Activated CD4-positive, alpha-beta T cell treated with anti-CD3 and anti-CD28 coated beads, Interleukin-2, amount 10 ng/mL, durations not matched to agents 7 days and 5 days (primary cell): ENCODE measurements at places on chromosomes 1 and 21.

GRCh38 chr1:36322786-36323635 is 434 bp downstream of the EVA1B start:
- H3K27me3 ChIP-seq, result peaks cover 16% of the 10 kb centered on the region
- H3K27ac ChIP-seq, result peak overlapping the region; percentile 64
- peaks cover 42% of the 10 kb centered on the region for H3K4me1 ChIP-seq
- H3K36me3 ChIP-seq, result no peaks in the 10 kb centered on the region
- peak overlapping the region; percentile 71 for H3K4me3 ChIP-seq

DNA sequence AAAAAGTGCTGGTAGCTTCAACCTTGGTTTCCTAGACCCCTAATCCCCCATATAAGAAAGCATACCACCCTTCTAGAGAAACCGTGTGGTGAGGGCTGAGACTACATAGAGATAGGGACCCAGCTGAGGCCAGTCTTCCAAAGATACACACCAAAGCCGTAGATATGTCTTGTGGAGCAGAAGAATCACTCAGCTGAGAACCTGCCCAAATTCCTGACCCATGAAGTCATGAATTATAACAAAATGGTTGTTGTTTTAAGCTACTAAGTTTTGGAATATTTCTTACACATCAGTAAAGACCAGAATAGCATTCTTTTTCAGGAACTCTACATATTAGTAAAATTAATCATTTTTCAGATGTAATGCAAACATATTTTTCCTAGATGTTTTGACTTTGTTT is 3.3 kb upstream of the SNRPE start:
- H3K4me1 ChIP-seq, result peaks cover 25% of the 10 kb centered on the region
- DNase-seq, result no peak
- no peaks in the 10 kb centered on the region for H3K27me3 ChIP-seq
- no peak overlapping the region for H3K27ac ChIP-seq

DNA sequence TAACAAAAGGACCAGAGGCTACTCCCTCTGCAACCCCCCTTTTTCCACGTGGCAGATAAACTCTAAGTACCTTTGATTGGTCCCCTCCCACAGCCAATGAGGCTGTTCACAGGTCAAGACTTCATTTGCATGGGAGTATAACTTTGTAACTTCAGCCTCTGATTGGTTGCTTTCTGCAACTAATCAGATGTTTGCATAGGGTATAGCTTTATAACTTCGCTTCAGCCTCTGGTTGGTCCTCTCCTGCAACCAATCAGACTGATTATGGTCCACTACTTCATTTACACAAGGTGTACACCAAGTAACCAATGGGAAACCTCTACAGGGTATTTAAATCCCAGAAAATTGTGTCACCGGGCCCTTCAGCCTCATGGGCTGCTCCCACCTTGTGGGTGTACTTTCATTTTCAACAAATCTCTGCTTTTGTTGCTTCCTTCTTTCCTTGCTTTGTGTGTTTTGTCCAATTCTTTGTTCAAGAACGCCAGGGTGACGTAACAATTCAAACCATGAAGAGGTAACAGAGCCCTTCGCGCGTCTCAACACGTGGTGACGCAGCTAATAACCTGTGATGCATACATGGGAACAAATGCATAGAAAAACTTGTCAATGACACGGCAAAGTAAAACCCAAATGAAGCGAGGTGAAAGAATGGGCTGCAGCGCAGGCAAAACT is 47.2 kb downstream of the VPS26C start:
- peaks cover 52% of the 10 kb centered on the region for H3K4me1 ChIP-seq
- H3K27ac ChIP-seq, result peak overlapping the region; percentile 92
- peak overlapping the region; percentile 82 for H3K4me3 ChIP-seq
- DNase-seq, result peak; percentile 33
- no peaks in the 10 kb centered on the region for H3K27me3 ChIP-seq

GRCh38 chr1:90835661-90836344 is 118.7 kb upstream of the BARHL2 start:
- DNase-seq, result no peak
- H3K27me3 ChIP-seq, result peaks cover 90% of the 10 kb centered on the region
- peaks cover 16% of the 10 kb centered on the region for H3K4me1 ChIP-seq
- H3K36me3 ChIP-seq, result peaks cover 4% of the 10 kb centered on the region
- H3K4me3 ChIP-seq, result no peak overlapping the region
- H3K27ac ChIP-seq, result no peak overlapping the region

GRCh38 chr1:165616987-165617546 is 14.0 kb upstream of the MGST3 start:
- no peaks in the 10 kb centered on the region for H3K36me3 ChIP-seq
- no peak overlapping the region for H3K27ac ChIP-seq
- H3K27me3 ChIP-seq, result peaks cover 48% of the 10 kb centered on the region
- no peak for DNase-seq
- H3K4me3 ChIP-seq, result no peak overlapping the region

- peaks cover 6% of the 10 kb centered on the region for H3K27me3 ChIP-seq
- peaks cover 2% of the 10 kb centered on the region for H3K36me3 ChIP-seq
- H3K27ac ChIP-seq, result peak overlapping the region; percentile 62
- peaks cover 8% of the 10 kb centered on the region for H3K4me1 ChIP-seq
Measured at GRCh38 chr1:28592321-28593071, 431 bp downstream of the RAB42 start.

- DNase-seq, result no peak
- H3K4me1 ChIP-seq, result peaks cover 47% of the 10 kb centered on the region
- peaks cover 13% of the 10 kb centered on the region for H3K27me3 ChIP-seq
- H3K27ac ChIP-seq, result no peak overlapping the region
Measured at GRCh38 chr1:117633423-117633822, 27.6 kb downstream of the TENT5C start.

DNA sequence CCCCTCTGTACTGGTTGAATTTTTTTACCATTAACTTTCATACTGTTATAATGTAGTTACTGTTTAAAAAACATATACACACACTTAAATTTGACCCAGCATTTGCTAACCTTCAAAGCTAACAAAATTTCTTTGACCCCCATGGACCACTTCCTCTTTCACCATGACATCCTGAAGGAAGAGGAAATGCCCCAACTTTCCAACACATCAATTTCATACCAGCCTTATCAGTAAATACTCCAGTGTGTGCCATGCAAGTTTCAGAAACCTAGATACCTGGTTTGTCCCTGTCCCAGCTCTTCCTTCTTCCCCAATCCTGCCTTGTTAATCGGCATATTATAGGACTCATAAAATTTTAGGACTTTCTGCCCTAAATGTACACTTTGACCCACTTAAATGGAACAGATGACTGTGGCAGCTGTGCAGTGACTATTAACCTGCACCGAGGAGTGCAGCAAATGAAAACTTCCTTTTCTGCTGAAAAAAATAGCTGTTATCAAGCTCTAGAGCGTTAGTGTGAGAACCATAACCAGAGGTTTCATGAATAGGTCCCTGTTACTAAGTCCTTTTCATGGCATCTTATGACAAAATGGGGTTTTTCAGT is 54.1 kb downstream of the DTL start:
- peaks cover 81% of the 10 kb centered on the region for H3K36me3 ChIP-seq
- peak overlapping the region; percentile 43 for H3K27ac ChIP-seq
- H3K27me3 ChIP-seq, result no peaks in the 10 kb centered on the region
- H3K4me3 ChIP-seq, result no peak overlapping the region

DNA sequence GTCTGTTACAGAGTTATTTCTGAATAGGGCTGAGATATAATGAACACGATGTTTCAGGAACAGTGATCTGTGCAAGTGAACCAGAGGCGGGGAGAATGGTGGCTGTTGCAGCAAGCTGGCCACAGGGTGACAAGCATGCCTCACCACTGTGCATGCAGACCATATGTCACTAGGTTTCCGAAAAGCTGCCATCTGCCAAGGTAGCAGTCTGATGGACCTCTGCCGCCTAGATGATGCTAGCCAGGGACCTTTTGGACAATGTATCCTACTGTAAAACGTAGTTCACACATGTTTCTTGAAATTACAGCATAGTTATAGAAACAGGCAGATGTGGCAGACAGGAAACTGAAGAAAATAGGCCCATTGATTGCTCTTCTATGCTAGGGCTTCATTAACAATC is 204.2 kb upstream of the RRP15 start:
- DNase-seq, result no peak
- no peaks in the 10 kb centered on the region for H3K36me3 ChIP-seq
- no peak overlapping the region for H3K27ac ChIP-seq

DNA sequence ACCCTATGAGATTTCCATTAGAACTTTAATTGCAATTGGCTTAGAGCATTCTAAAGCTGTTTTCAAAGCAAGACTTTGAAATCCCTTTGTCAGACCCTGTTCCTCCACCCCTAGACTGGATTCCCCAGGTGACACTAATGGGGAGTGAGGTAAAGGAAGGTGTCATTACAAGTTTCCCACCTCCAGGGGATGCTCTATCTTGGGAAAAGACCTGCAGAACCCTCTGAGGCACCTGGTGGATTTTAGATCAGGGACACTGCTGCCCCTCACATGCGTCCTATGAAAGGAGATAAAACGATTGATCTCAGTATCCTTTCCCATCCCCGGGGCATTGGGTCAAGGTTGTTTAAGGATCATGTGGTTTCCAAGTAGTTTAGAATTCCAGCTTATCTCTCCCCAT is 80.3 kb upstream of the RGS4 start:
- no peak overlapping the region for H3K4me3 ChIP-seq
- H3K36me3 ChIP-seq, result no peaks in the 10 kb centered on the region
- no peak for DNase-seq
- H3K27ac ChIP-seq, result no peak overlapping the region
- H3K4me1 ChIP-seq, result no peaks in the 10 kb centered on the region
- peaks cover 8% of the 10 kb centered on the region for H3K27me3 ChIP-seq

DNA sequence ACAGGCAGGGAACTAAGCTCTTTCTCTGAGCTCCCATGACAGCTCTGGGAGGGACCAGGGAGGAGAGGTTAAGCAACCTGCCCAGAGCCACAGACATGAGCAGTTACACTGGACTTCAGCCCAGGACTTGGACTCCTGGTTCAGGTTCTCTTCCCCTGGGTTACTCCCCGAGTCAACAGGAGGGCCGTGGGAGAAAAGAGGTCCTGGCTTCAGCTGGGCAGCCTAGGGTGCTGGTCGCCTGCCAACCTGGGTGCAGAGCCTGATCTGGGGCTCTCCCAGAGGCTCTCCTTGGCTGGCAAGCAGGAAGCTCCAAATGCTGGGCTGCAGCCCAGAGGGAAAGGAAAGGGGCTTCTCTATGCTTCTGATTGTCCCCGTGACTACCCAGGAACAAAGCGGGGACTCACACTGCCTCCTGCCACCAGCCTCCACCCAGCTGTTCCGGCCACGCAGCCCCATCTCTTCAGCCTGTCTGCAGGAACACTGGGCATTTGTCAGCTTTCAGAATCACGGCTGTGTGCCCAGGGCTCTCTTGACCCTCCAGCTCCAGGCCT is 141.8 kb downstream of the HIVEP3 start:
- H3K27ac ChIP-seq, result no peak overlapping the region
- no peaks in the 10 kb centered on the region for H3K36me3 ChIP-seq
- no peak overlapping the region for H3K4me3 ChIP-seq

DNA sequence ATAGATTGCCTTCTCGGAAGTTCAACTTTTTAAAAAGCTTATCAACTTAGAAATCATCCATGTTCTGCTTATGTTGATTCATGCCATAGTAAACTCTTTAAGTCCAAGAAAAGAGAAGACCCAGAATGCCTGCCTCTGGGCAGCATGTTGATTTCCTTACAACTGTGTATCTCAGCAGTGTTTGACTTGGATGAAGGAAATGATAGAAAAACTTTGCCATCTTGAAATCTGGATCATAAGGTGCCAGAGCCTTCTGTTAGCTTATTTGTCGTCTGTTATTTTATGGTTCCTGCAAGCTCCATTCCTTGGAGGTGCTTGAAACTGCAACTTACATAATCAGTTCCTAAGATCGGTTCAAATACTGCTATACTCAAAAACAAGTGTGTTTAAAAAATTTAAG is 124.5 kb downstream of the ATP5PO start:
- H3K27ac ChIP-seq, result no peak overlapping the region
- H3K4me3 ChIP-seq, result no peak overlapping the region
- H3K4me1 ChIP-seq, result no peaks in the 10 kb centered on the region

- no peak overlapping the region for H3K4me3 ChIP-seq
- DNase-seq, result no peak
- no peaks in the 10 kb centered on the region for H3K27me3 ChIP-seq
- H3K4me1 ChIP-seq, result no peaks in the 10 kb centered on the region
- no peaks in the 10 kb centered on the region for H3K36me3 ChIP-seq
Measured at GRCh38 chr21:44734026-44734745, 22.8 kb upstream of the TSPEAR start.

DNA sequence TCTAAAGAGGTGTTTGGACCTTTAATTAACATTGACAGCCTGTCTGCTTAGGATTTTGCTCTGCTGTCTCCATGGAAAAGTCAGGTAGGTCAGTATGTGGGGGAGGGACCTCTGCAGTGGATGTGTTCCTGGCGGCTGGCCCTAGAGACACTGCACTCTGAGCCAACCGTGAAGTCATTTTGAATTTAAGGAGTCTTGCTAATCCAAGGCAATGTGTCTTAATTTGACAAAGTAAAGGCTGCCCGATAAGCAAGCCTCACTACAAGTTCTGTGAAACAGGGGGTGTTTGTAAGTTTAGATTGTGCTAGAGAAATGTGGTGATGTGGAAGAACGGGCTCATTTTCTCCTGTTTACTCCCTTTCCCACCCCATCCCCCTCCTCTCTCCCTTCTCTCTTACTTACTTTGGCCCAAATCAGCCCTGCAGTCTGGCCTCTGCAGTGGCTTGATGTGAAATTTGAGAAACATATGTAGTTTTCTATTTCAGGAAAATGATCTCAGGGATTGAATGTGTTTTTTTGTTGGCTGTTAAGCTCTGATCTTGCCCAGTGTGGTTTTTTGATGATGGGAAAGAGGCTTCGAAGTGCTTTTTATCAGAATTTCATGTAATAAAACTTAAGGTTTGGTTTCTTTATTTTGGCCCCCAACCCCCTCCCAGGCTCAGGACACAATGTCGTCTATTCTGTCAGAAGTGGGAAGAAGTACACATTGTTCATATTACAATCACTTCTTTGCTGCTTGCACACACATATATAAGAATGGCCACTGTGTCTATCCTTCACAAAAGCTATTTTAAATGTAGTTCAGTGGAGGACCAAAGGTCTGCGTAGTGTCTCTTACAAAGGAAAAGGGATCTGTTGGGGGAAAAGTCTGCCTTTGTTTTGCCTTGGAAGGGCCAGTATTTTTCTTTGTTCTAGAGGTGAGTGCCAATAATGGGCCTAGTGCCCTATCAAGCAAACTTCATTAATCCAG is 96.6 kb downstream of the FGGY start:
- no peak for DNase-seq
- H3K36me3 ChIP-seq, result no peaks in the 10 kb centered on the region
- no peak overlapping the region for H3K4me3 ChIP-seq

DNA sequence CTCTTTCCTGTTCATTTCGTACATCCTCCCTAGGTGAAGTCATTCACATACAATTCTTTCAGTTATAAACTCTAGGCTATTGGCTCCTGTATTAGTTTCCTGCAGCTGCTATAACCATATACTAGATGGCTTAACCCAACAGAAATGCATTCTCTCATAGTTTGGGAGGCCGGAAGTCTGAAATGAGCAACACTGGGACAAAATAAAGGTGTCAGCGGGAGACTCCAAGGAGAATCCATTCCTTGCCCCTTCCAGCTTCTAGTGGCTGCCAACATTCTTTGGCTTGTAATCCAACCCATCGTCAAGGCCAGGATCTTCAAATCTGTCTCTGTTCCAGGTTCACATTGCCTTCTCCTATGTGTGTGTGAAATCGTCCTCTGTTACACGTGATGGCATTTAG is 71.3 kb downstream of the TOR3A start:
- no peaks in the 10 kb centered on the region for H3K27me3 ChIP-seq
- H3K4me1 ChIP-seq, result peaks cover 5% of the 10 kb centered on the region
- DNase-seq, result no peak
- peaks cover 3% of the 10 kb centered on the region for H3K36me3 ChIP-seq
- no peak overlapping the region for H3K4me3 ChIP-seq

- no peak overlapping the region for H3K27ac ChIP-seq
- H3K4me1 ChIP-seq, result no peaks in the 10 kb centered on the region
- H3K4me3 ChIP-seq, result no peak overlapping the region
- H3K27me3 ChIP-seq, result no peaks in the 10 kb centered on the region
- no peak for DNase-seq
Measured at GRCh38 chr1:237166593-237167101, 124.7 kb downstream of the RYR2 start.
